ENCODE measurements at places on chromosomes 3 and 15.
A peak's percentile ranks its signal among the peaks of the same experiment; 100 is the strongest.

DNA sequence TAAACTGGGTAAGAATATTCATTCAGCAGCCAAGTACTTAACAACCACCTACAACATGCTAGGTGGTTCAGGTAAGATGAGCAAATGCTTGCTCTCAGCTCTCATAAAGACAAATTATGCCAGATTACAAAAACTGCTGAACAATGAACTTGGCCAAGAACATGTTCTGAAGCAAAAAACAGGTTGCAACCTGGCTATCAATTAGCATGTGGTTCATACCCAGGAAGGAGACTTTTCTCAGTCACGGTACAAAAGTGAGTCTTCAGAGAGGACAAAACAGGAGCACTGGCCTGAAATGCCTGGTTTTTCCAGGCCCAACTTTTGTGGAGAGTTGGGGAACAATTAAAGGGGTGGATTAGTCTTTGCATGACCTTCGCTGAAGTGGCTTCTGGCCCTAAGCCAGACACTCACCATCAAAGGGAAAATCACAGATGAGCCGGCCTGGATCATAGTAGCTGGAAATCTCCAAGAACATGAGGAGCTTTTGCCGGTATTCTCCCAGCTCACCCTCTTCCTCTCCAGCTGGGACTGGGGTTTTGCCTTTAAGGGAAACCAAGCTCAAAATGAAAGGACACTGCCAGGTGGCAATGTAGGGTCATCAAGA, 7.6 kb upstream of the PLA2G4F start:
- no peak for DNase-seq

- DNase-seq: no peak
These were observed 85.0 kb downstream of the MECOM start for GRCh38 chr3:169578381-169579024.

DNA sequence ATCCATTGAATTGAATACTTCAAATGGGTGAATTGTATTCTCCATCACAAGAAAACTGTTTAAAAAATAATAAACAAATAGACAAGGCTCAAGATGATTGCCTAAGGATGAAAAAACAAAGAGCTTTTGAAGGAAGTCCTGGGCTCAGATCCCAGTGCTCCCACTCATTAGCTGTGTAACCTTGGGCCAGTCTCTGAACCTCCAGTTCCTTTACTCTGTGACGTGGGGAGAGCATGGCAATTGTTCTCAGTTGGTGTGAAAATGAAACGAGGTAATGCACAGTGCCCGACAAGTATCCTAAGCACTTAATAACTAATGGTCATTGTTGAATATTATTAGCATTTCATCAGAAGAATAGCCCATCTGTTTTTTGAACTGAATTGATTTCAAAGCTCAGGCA, 40.7 kb downstream of the TNIK start:
- no peak for DNase-seq

- no peak for DNase-seq
These were observed 103.6 kb upstream of the NUDT16 start for GRCh38 chr3:131277836-131278497.

- no peak for DNase-seq
These were observed 30.2 kb upstream of the VPS8 start for GRCh38 chr3:184781801-184782200.

GRCh38 chr3:112980080-112980479, 5.2 kb upstream of the CD200R1 start:
- no peak for DNase-seq

DNA sequence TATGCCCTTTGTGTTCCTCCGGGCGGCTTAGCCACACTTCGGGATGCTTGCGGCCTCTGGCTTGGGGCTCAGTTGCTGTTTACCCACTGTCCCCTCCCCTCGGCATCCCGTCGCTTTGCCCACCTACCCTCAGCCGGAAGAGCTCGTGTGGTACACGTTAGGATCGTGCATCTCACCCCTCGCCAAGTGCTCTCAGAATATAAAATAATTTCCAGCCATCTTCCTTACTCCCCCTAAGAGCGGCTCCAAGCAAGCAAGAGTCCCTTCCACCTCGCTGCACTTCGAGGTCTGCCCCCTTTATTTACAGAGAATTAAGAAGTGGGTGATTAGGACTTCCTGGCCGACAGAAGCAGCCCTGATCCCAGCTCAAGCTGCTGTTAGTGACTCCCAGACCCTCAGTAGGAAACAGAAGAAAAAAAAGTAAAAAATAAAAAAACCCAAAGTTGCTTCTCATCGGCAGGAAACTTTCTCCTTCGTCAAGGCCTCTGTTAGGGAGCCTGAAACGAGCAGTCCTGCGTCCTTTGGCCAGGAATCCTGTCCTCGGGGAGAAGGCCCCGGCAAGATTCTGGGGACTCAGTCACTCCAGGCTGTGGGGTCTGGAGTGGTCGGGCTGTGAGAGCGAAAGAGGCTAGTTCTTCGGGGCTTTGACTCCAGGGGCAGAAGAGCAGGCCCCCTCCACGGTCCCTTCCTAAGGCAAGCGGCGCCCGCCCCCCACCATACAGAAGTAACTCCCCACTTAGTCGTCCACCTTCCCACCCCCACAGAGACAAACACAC, 3.0 kb downstream of the MEIS2 start:
- DNase-seq: no peak

- DNase-seq: peak; percentile 39
These were observed 212.3 kb upstream of the LRRFIP2 start for GRCh38 chr3:37386627-37387230.

DNA sequence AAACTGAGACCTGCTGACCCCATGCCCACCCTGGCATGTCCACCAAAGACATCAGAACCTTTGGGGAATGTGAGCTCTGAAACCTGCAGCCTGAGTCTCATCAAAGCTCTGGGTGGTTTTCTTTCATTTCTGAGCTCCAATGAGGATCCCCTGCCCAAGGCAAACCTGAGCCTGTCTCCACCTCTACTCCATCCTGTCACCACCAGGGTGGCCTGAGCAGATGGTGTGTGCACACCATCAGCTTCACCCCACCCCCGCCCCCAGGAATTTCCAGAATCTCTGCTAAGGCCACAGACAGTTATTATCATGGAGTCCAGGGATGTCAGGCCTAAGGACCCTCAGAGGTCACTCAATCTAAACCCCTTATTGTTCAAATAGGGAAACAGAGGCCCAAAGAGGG, 1.3 kb downstream of the XIRP1 start:
- no peak for DNase-seq

- no peak for DNase-seq
These were observed 375.6 kb upstream of the CCDC54 start for GRCh38 chr3:107001635-107002034.

DNA sequence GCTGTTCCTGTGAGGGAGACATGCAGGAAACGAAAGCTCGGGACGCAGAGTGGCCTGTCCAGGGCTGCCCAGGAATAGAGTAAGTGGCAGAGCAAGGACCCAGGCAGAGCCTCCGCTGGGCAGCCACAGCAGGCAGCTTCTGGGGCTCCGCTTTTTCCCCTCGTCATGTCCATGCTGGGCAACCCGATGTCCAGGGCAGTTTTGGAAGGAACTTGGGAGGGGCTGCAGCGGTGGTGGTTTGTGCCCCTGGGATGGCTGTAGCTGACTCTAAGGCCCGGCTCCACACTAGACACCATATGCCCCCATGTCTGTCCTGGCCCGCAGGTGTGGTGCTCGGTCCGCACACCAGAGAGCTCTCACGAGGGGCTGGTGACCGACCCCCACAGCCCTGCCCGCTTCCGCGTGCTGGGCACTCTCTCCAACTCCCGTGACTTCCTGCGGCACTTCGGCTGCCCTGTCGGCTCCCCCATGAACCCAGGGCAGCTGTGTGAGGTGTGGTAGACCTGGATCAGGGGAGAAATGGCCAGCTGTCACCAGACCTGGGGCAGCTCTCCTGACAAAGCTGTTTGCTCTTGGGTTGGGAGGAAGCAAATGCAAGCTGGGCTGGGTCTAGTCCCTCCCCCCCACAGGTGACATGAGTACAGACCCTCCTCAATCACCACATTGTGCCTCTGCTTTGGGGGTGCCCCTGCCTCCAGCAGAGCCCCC, 7.1 kb upstream of the PSMD2 start:
- no peak for DNase-seq

DNA sequence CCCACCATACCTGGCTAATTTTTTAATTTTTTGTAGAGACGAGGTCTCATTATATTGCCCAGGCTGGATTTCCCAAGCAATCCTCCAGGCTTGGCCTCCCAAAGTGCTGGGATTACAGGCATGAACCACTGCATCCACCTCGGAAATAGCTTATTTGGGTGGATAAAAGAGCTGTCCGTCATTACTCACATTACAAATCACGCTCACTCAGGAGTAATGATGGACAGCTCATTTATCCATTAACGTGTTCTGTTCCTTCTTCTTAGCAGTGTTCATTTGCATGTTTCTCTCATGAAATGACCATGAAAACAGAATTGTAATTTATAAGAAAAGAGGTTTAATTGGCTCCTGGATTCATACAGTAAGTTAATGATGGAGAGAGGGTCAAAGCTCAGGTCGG, 9.8 kb downstream of the SV2B start:
- DNase-seq: no peak

GRCh38 chr15:91393186-91393585, 293.1 kb downstream of the SV2B start:
- DNase-seq: no peak

GRCh38 chr15:27341780-27342343, 370.9 kb downstream of the GABRG3 start:
- DNase-seq: no peak

DNA sequence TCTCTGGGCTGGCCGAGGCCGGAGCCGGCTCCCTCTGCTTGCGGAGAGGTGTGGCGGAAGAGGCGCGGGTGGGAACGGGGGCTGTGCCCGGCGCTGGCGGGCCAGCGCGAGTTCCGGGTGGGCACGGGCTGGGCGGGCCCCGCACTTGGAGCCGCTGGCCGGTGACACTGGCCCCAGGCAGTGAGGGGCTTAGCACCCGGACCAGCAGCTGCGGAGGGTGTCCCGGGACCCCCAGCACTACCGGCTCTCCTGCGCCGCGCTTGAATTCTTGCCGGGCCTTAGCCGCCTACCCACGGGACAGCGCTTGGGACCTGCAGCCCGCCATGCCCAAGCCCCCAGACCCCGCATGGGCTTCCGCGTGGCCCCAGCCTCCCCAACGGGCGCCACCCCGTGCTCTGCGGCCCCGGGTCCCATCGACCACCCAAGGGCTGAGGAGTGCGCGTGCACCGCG, 736.3 kb upstream of the ARRDC4 start:
- no peak for DNase-seq
